ENCODE measurements at places on chromosomes 11 and 22.

- DNase-seq, result no peak
These were observed 30.7 kb upstream of the ARFGAP3 start for GRCh38 chr22:42887523-42888507.

DNA sequence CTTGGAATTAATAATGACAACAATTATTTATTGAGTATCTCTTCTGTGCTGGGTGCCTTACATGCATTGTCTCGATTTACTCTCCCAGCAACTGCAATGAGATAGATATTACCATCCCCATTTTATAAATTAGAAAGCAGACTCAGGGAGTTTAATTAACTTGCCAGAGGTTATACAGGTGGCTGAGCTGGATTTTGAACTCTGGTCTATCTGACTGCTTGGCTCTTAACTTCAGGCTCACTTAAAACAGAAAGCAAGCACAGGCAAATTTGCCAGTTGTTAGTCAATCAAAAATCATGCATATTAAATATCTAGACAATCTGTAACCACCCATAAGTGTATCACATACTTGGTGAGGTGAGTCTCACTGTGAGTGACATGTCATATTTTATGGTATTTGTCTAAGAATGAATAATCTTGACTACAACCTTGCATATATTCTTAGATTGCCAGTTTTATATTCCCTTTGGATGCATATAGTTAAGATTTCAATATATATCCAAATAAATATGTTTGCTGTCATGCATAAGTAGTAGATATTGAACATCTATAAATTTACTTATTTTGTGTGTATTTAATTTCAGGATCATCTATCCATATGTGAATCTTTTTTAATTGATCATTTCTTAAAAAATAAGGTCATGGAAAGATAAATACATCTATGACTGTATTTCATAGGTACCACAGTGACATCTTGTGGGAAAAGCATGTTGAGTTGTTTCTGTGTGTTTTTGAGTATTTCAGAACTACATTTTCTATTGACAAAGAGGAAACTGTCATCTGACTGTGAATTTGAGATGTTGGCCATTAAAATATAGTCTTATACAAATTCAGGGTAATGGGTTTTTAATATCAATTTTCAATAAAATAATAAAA lies 112.0 kb upstream of the ARHGAP42 start:
- DNase-seq, result peak; percentile 47

DNA sequence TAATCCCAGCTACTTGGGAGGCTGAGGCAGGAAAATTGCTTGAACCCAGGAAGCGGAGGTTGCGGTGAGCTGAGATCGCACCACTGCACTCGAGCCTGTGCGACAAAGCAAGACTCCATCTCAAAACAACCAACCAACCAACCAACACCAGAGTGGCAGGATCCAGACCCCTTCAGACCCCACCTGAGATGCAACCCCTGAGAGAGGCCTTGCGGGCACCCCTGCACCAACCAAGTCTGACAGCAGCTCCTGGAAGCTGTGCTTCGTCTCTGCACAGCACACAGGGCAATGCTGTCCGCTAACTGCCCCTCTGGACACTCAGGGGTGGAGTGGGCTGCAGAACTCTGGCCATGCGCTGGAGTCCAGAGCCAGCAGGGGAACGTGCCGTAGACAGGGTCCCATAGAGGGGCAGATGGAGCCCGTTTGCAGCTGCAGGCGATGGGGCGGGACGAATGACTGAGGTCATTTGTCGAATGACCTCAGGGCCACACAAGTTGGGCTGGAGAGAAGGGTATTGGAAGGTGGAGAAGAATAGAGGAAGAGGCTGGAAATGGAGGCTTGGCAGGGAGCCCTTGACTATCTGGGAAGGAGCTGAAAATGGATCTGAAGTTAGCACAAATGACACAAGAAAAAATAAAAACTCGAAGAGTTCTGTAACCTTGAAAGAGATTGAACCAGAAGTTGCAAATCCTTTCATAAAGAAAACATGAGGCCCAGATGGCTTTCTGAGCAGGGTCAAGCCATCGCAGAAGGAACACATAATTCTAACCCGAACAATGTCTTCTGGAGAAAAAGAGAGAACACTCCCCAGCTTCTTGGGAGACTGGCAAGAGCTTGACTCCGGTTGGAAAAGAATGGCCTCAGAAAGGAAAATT lies 199.7 kb downstream of the CTTN start:
- DNase-seq, result peak; percentile 17

GRCh38 chr11:110883256-110883655 lies 171.0 kb upstream of the ARHGAP20 start:
- peak; percentile 74 for DNase-seq

DNA sequence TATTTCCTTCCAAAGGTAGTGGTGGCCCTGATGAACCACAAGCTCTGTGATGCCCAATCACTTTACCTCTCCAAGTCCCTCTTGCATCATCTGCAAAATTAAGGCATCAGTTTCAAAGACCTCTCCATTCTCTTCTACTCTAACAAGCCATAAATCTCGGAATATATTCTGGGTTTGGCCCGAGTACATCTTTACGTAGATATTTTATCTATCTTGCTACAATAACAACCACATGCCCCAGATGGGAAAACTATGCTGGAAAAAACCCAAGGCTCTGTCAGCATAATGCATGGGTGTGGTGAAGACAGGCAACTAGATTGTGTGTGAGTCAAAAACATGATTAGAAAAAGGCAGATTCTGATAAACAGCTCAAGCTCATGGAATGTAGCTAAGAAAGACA lies 228.2 kb upstream of the BLID start:
- no peak for DNase-seq

- no peak for DNase-seq
These were observed 3.5 kb downstream of the NR1H3 start for GRCh38 chr11:47261291-47261800.

- no peak for DNase-seq
These were observed 255.9 kb downstream of the INSC start for GRCh38 chr11:15370495-15371147.

- DNase-seq, result no peak
These were observed 1.7 kb downstream of the KLHDC7B start for GRCh38 chr22:50547263-50547985.

DNA sequence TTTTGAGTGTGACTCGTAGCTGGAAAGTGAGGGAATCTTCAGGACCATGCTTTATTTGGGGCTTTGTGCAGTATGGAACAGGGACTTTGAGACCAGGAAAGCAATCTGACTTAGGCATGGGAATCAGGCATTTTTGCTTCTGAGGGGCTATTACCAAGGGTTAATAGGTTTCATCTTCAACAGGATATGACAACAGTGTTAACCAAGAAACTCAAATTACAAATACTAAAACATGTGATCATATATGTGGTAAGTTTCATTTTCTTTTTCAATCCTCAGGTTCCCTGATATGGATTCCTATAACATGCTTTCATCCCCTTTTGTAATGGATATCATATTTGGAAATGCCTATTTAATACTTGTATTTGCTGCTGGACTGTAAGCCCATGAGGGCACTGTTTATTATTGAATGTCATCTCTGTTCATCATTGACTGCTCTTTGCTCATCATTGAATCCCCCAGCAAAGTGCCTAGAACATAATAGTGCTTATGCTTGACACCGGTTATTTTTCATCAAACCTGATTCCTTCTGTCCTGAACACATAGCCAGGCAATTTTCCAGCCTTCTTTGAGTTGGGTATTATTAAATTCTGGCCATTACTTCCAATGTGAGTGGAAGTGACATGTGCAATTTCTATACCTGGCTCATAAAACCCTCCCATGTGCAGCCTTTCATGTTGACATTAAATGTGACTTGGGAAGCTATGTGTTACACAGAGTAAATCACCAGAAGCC lies 11.0 kb downstream of the OR51E1 start:
- no peak for DNase-seq

DNA sequence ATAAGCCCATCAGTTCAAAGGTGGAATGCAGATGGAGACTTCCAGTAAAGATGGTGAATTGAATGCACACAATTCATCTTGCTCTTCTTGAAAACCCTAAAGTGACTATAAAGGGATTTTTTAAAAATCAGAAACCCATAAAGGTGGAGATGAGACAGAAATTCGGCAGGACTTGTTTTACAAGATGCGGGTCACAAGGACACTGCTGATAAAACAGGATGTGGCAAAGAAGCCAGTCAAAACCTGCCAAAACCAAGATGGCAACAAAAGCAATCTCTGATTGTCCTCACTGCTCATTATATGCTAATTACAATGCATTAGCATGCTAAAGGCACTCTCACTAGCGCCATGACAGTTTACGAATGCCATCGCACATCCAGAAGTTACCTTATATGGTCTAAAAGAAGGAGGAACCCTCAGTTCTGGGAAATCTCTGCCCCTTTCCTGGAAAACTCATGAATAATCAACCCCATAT lies 137.1 kb downstream of the NECTIN1 start:
- DNase-seq, result no peak

- no peak for DNase-seq
These were observed 4.4 kb downstream of the CARD16 start for GRCh38 chr11:105040703-105041102.

GRCh38 chr22:33315954-33316353 lies 257.8 kb upstream of the SYN3 start:
- no peak for DNase-seq

- no peak for DNase-seq
These were observed 121.5 kb downstream of the APIP start for GRCh38 chr11:34794696-34795095.

Data from pons (tissue), 1 donor.